NCI-H510A treated with DMSO at 0.1 percent for 48 hours (cell line): ENCODE measurements at places on chromosomes 16 and 17.
A peak's percentile ranks its signal among the peaks of the same experiment; 100 is the strongest.

DNA sequence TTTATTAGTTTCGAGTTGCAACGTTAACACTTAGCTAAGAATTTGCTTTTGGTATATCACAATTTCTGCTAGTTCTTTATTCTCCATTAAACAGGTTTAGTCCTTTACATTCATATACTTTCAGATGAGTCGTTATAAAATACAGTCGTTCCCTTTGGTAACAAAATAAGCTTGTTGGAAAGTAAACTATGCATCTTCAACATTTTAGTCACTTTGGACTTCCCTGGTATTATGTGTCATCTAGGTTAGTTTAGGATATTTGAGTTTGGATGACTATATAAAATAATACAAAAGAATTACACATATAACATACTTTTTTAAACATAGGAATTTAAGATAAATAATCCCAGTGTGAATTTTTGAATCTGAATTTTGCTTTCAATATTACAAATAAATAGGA lies 351.5 kb downstream of the BCAS3 start:
- no peak for DNase-seq

DNA sequence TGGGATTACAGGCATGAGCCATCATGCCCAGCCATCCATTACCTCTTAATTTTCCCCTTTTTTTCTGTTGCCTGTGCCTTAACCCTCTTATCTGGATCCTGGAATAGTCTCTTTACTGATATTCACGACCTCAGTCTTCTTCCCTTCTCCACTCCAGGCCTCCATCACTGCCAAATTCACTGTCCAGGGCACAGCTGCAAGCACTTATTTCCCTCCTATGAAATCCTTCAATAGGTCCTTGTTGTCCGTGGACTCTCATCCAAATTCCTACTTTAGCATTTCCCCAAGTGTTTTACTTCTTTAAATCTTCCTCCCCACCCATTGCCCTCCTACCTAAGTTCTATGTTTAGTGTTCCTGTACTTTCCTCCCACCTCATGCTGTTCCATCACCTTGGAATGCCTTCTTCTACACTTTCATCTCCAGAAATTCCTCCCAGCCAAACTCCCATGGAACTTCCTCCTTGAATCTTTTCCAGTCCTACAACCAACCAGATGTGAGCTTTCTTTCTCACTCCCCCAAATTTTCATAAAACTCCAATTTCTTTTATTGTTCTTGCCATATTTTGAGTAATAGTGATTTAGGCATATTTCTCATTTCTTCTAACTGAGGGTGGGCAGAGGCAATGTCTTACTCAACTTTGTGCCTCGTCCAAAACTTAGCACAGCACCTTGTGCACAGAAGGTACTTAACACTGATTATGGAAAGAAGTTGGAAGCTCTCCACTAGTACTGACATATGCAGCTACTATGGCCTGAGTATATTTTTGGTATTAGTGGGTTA lies 35.3 kb downstream of the FAM20A start:
- DNase-seq = no peak

- DNase-seq = no peak
Measured at GRCh38 chr17:79676796-79677195, 53.9 kb upstream of the ENPP7 start.

GRCh38 chr16:27639561-27640276 lies 89.8 kb downstream of the KATNIP start:
- peak; percentile 40 for DNase-seq

DNA sequence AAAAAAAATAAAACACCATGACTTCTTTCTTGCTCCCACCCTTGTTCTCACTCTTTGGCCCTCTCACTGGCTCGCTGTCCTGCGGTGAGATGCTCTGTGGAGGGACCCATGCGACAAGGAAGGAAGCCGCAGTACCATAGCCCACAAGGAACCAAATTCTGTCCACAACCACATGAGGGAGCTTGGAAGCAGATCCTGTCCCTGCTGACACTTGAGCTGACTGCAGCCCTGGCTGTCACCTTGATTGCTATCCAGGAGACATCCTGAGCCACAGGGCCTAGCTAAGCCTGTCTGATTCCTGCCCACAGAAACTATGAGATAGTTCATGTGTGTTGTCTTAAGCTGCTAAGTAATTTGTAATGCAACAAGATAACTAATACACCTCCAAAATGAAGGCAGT lies 4.8 kb upstream of the MT2A start:
- DNase-seq = peak; percentile 43
